ENCODE measurements at places on chromosomes 13 and 19.

DNA sequence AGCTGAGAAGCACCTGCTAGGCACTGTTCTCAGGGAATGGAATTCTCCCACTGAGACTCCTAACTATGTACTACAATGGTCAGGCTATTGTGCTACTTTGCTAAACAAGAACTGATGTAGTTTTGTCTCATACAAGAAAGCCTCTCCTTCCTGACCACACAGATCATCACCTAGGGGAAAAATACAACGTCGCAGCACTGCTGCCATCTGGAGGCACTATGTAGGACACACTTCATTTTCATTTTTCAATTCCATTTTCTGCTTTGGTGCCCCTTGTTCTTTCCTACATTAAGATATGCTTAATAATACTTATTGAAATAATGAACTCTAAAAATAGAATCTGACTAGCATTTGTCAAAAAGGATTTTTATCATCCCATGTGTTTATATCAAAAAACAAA, 21.1 kb downstream of the PROSER1 start:
- DNase-seq: no peak

DNA sequence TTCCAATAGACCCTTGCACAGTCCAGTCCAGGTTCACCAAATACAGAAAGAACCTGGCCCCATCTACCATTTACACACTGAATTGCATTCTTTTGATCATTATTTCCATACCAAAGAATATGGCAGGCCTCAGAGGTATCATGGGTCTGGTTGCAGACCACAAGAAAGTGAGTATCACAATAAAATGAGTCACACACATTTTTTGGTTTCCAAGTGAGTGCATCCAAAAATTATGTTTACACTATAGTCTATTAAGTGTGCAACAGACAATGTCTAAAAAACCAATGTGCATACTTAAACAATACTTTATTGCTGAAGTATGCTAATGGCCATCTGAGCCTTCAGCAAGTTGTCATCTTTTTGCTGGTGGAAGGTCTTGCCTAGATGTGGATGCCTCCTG, 105.3 kb downstream of the SPACA7 start:
- DNase-seq: no peak

DNA sequence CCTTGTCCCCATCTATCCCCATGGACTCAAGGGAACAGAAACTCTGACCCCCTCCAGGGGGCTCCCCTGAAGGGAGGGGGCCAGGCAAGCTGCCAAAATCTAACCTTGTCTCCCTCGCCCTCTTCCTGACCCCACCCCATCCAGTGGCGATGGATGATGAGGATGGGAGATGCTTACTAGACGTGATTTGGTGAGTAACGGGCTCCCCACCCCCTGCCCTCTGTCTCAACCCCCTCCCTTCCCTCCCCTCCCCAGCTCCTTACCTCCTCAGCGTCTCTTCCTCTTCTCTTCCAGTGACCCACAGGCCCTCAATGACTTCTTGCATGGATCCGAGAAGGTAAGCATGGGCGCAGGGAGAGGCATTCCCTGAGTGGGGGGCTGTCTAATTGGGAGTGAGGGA, 39.8 kb upstream of the EHD2 start:
- DNase-seq: no peak

DNA sequence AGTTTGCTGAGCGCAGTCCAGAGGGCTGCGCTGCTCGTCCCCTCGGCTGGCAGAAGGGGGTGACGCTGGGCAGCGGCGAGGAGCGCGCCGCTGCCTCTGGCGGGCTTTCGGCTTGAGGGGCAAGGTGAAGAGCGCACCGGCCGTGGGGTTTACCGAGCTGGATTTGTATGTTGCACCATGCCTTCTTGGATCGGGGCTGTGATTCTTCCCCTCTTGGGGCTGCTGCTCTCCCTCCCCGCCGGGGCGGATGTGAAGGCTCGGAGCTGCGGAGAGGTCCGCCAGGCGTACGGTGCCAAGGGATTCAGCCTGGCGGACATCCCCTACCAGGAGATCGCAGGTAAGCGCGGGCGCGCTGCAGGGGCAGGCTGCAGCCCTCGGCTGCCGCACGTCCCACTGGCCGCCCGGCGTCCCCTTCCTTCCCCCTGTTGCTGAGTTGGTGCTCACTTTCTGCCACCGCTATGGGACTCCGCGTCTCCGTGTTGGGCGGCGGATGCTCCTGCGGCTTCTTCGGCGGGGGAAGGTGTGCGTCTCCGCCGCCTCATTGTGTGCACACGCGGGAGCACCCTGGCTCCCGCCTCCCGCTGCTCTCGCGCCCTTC, 772 bp downstream of the GPC6 start:
- DNase-seq: no peak

GRCh38 chr19:3249408-3249807, 24.9 kb downstream of the CELF5 start:
- no peak for DNase-seq

- DNase-seq: no peak
Observed at GRCh38 chr13:30431269-30431940, 9.1 kb downstream of the UBE2L5 start.

GRCh38 chr13:76163761-76164160, 527.6 kb downstream of the LMO7 start:
- no peak for DNase-seq

DNA sequence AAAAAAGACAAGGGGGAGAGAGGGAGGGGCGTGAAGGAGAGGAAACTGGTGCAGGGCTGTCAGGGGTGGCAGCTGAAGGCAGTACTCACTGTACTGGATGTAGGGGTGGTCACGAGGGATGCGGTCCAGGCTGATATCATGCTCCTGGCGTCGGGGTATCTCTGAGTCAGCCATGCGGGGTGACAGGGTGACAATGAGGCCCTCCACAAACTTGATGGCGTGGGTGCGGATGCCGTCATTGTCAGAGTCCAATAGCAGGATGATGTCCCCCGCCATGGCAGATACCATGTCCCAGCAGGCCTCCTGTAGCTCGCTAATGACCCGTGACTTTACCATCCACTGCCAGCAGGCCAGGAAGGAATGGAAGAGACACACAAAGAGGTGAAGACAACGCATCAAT, 15.3 kb downstream of the SYMPK start:
- DNase-seq: no peak

- no peak for DNase-seq
Observed at GRCh38 chr19:33287927-33288326, 14.4 kb downstream of the CEBPA start.

GRCh38 chr13:29384466-29384865, 211.0 kb downstream of the SLC7A1 start:
- DNase-seq: no peak

- DNase-seq: no peak
Observed at GRCh38 chr13:90438576-90438975, 908.9 kb upstream of the MIR17HG start.

DNA sequence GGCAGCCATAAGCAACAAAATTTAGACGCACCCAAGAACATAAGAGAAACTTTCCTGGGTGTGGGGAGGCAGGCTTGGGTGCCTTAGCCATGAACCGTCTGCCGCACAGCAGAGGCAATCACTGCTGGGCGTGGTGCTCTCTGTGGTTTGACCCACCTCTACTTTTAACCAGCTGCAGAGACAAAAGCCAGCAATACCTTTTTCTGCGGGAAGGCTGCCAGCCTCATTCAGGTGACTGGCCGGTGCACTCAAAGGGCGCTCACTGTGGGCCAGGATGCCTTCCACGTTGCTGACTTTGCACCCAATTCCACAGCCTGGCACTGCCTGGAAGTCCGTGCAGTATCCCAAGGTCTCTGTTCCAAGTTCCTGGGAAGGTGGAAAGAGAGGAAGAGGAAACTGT, 69.1 kb downstream of the ATP7B start:
- no peak for DNase-seq

DNA sequence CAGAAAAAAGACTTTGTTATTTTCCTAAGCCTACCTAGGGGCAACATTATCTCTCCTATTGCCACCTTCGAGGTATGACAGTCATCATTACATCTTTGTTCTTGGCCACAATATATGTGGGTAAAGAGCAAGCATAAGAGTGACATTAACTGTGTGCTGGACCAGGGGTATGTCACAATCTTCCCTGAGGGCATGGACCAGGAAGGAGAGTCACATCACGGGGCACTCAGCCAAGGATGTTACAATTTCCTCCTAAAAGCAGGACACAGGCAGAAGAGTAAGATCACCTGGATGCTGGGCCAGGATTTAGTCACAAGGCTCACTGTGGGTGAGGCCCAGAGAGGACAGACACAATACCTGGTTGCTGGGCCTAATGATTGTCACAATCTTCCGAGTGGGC, 53.0 kb upstream of the ZNF728 start:
- DNase-seq: no peak

DNA sequence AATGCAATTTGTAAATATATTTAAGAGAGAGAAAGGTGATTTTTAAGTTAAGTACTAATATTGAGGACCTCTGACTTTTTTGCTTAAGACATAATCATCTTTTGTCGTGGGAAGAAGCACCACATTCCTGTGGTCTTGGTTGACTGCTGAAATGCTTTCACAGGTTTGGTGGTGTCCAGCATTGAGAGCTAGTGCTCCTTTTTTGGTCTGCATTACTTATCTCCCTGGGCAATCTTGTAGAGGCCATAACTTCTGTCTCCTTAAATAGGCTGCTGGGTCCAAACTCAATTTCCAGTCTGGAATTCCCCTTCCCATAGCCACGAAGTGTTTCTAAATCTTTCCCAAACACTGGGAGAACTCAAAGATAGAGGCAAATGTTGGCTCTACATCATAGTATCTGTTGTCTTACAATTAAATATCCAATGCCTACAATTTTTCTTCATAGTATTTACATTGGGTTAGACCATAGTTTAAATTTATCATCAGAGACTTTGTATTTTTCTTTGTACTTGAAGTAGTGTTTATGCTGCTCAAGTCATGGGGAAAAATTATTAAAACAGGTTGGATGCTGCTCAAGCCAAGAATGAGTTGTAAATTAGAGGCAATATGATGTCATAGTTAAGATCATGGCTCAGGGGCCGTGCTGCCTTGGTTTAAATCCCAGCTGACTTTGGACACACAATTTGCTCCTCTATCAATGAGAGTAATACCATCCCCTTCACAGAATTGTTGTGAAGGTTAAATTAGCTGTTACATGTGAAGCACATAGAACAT, 105.6 kb downstream of the POSTN start:
- DNase-seq: no peak

DNA sequence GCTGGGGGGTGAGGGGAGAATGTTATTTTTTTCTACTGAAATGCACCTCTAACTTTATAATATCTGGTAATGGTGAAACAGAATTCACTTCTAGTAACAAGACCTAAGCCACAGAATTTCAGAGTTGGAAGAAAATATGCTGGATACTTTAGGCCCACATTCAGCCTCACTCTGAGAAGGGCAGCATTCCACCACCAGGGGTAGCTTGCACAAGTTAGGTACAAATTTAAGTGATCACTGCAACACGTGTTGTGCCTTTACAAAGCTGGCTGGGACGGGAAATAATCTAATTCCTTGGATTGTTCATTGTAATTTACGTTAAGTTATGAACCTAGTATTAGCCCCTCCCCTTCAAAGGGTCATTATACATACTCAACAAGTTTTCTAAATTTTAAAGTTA, 192.3 kb downstream of the RGCC start:
- no peak for DNase-seq

GRCh38 chr19:35141837-35142605, 1.0 kb upstream of the FXYD7 start:
- no peak for DNase-seq

DNA sequence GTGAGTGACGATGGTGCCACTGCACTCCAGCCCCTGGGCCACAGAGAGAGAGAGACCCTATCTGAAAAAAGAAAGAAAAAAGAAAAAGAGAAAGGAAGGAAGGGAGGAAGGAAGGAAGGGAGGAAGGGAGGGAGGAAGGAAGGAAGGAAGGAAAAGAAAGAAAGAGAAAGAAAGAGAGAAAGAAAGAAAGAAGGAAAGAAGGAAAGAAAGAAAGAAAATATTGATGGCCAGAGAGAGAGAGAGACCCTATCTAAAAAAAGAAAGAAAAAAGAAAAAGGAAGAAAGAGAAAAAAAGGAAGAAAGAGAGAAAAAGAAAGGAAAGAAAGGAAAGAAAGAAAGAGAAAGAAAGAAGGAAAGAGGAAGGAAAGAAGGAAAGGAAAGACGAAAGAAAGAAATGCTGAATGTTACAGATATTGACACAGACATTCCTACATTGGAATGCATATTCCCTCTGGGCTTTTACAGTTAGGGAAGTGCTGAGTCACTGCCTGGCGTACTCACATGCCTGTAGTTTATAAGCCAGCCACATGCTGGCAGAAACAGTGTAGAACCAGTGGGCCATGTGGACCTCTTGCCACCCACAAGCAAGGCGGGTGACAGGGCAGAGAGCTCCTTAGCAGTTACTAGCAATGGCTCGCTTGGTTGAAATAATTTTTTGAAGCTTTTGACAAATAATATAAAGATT, 34.6 kb upstream of the SLC46A3 start:
- no peak for DNase-seq

- DNase-seq: no peak
Observed at GRCh38 chr19:45098521-45099466, 5.8 kb downstream of the PPP1R37 start.

- DNase-seq: no peak
Observed at GRCh38 chr19:49761249-49761624, 1.9 kb downstream of the TSKS start.

DNA sequence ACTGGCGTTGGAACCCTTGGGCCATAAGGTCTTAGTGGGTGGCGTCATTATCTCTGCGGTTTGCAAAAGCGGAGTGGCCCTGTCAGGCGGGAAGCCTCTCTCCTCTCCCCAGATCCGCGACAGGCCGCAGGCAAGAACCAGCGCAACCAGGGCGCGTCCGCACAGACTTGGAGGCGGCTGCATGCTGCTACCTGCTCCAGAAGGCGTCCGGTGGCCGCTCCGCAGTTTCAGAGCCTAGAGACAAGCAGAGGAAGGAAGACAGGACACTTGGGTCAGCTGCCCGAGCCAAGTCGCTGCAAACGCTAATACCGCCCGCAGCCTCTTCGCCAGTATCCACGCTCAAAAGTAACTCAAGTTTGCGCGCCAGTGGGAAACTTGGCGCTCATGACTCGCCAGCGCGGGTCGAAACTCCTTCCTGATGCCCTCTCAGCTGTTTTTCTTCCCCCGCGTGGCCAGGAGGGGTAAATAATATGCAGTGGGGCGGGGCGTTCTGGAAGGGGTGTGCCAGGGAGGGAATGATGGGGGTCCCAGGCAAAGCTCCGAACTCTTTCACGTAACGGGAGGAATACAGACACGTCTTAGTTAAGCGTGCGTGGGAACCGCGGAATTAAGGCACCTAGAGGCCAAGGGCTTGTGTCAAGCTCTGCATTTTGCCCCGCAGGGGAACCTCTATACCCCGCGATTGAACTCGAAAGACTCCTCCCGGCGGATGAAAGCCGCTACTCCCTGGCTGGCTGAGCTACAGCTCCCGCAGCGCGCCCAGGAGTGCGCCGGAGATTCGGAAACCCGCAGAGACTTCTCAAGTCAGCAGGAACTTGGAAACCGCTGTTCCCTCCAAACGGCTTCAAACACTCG, at the start of gene EDNRB:
EDNRB (minus strand) TSS at position 441 of the 855 bp plus-strand sequence; CDS start at position 183, 258 bp downstream.
- no peak for DNase-seq

GRCh38 chr19:21713761-21714160, 53.6 kb downstream of the ZNF100 start:
- no peak for DNase-seq

GRCh38 chr19:1783874-1784273, 28.2 kb downstream of the ATP8B3 start:
- DNase-seq: no peak

Measured in NCI-H1436 treated with DMSO at 0.1 percent for 48 hours (cell line).